Kidney (tissue), 22 donors: ENCODE measurements at places on chromosomes 6 and 20.

DNA sequence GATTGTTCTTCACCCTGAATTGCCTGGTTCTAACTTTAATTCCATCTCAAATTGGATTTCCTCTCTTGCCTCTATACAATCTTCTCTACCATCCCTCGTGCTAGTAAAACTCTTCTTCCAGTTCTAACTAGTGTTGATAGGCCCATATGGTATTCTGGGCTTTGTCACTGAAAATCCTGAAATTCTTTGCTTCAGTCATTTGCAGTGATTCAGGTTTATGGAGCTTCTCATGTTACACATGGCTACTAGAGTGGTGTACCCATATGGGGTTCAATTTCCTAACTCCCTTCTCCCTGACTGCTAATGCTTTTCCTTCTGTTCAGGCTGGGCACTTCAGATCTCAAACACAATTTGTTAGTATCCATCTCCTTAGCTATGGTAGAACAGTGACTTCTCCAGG is 956.6 kb downstream of the KIF16B start:
- no peak for DNase-seq

- no peak for DNase-seq
Observed at GRCh38 chr20:52847029-52847660, 125.0 kb upstream of the TSHZ2 start.

DNA sequence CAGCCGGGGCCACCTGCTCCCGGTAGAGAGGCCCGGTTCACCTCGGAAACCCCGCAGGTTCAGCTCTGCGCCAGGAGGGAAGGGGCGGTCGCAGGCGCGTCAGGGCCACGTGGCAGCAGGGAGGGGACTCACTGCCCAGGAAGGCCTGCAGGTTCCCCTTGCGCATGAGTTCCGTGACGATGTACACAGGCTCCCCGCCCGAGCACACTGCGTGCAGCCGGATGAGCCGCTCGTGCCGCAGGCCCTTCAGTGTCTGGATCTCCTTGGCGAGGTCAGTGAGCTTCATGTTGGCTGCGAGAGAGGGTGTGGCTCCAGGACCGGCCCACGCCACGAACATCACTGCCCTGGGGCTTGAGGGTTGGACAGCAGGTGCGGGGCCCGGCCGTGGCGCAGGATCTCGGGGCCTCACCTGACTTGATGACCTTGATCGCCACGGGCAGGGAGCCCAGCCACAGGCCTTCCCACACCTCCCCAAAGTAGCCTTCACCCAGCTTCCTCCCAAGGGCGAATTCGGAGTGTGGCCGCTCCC is 4.9 kb upstream of the PTK6 start:
- no peak for DNase-seq

- DNase-seq, result no peak
Observed at GRCh38 chr6:165223101-165223500, 86.3 kb downstream of the C6orf118 start.

DNA sequence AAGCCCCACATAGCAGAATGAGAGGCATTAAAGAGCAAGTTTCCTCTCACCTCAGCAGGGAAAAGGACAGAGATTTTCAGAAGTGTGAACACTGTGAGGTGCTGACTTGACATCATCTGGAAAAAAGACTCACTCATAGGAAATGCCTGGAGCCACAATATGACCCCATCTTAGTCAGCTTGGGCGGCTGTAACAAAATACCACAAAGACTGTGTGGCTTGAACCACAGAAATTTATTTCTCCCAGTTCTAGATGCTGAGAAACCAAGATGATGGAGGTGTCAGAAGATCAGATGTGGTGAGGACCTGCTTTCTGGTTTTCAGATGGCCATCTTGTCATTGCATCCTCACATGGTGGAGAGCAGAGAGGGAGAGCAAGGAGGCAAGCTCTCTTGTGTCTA is 253.1 kb downstream of the ADGB start:
- DNase-seq, result no peak

- DNase-seq, result no peak
Observed at GRCh38 chr6:134875367-134875766, 74.5 kb downstream of the ALDH8A1 start.

DNA sequence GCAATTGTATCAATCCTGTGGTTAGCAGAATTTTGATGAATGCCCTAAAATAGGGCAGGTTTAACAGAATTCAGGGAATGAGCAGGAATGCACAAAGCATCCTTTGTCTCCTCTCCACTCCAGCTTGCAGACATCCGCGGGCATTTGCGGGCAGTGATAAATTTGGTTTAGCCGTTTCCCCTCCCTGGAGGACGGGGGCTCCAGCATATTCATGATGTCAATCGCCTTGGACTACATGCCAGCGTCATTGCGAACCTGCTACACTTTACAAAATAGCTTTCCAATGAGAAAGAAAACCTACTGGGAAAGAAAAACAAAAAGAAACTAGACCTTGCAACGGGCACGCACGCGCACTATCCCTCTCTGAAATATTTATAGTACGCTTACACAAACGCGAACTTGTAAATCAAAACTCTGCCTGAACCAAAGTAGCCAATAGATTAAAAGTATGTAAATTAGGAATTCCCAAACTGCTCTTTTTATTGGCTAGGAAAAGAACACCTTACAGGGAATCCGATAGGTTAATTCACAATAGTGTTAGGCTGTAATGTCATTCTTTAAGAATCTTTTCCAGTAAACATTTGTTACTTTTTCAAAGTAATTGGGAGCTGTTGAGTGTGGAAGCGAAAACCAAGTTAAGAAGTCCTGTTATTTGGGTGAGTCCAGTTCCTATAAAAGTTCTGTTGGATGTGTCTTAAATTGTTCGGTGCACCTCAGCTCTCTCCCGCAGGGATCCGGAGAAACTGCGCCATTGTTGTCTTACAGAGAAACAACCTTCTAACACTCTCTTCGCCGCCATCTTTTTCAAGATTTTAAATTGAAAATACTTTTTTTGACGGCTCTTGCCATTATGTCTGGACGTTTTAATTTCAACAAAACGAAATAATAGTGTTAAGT is 136.7 kb downstream of the HFE start:
- peak; percentile 98 for DNase-seq

DNA sequence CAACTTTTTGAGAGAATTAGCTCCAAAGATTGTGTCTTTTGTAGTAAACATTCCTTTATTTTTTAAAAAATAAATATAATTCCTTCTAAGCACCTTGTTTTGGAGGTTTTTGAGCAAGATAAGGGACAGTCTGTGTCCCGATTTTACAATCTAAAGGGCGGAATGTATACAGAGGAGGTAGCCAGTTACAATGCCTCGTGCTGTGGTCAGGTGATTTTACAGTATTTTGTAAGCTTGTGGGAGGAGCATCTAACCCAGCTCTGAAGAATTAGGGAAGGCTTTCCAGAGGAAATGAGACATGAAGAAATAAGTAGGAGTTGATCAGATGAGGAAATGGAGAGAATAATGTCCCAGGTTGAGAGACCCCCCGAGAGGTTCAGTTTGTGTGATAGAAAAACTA is 1.3 kb downstream of the HINT3 start:
- DNase-seq, result no peak

- DNase-seq, result peak; percentile 40
Observed at GRCh38 chr20:1094751-1095150, 23.7 kb upstream of the PSMF1 start.

GRCh38 chr20:38046572-38046971 is 13.0 kb downstream of the RPRD1B start:
- DNase-seq, result no peak

- DNase-seq, result no peak
Observed at GRCh38 chr6:134288538-134289203, 29.2 kb downstream of the SGK1 start.

DNA sequence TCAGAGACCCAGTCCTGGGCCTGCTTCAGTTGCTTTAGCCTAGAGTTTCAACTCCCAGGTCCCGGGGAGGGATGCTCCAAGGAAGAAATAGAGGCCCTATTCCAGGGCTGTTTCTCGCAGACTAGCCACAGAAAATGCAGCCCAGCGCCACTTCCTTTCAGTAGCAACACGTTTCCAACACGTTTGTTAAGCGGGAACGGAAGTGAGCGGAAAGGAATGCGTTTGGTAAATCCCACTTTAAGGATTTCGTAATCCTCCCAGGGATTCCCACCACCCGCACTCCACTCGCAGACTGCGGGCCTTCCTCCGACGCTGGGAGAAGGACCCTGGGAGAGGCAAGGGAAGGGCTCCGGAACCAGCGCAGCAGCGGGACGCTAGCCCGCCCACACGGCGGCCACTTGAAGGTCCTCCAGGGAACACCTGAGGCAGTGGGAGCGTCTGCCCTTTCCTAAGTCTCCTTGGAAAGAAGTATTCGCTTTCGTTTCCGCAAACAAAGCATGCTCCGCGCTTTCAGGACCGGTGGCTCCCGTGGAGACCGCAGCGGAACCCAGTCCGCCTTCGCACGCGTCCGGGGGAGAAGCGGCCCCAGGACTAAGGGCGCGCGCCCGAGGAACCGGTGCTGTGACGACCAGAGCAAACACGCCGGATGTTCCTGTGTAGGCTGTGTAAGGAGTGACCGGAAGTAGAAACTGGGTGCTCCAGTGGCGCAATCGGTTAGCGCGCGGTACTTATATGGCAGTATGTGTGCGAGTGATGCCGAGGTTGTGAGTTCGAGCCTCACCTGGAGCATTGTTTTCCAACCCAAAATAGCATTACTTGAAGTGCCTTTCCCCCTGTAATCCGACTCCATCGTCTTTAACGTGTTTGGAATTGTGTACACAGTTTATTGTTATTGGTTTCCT is 227.6 kb upstream of the PRSS16 start:
- peak; percentile 93 for DNase-seq

DNA sequence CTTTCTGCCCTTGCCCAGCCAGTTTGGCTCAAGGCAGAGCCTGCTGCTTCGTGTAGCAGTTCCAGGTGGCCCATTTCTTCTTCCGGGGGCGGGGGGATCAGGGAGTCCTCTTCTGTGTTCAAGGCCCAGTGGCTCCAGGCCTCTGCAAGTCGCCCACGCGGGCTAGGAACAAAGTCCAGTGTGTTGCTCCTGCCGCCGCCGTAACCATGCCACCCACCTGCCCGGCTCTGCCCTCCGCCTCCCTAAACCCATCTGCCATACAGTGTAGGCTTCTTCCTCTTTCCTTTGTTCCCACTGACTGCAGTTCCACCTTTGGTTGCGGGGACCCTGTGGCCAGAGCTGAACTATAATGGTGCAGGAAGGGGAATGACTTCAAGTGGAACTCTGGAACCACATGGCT is 43.9 kb upstream of the SRF start:
- peak; percentile 67 for DNase-seq

DNA sequence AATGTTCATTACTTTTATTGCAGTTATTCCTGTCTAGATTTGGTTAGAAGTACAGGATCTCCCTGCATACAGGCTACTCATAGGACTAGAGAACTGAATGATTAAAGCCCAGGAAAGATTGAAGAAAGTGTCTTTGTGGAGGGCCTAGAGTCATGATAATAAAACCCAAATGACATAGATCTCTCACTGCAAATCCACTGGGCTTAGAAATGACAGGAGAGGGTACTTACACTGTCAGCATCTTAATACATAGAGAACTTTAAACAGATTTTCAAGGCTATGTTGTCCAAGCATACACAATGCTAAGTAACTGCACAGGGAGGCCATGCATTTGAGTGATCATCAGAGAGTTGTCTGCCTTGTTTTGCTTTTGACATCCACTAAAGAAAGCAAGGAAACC is 383.8 kb upstream of the MAP3K7 start:
- DNase-seq, result no peak

- no peak for DNase-seq
Observed at GRCh38 chr20:61516346-61517208, 264.5 kb downstream of the CDH4 start.

DNA sequence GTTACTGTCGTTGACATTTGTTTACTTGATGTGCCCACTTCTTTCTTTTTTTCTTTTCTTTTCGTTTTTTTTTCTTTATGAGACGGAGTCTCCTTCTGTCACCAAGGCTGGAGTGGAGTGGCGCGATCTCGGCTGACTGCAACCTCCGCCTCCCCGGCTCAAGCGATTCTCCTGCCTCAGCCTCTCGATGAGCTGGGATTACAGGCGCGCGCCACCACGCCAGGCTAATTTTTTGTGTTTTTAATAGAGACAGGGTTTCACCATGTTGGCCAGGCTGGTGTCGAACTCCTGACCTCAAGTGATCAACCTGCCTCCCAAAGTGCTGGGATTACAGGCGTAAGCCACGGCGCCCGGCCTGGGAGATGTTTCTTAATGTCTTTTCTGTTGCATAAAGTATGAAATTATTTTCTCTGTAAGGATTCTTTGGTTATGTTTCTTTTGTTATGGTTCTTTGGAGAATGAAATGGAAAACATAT is 33.3 kb upstream of the PRSS16 start:
- no peak for DNase-seq

- DNase-seq, result no peak
Observed at GRCh38 chr6:140548366-140548765, 1173.9 kb upstream of the CITED2 start.
